ENCODE measurements at places on chromosomes 12 and 14.

GRCh38 chr12:98179151-98179550 lies 336.2 kb upstream of the TMPO start:
- DNase-seq = no peak

DNA sequence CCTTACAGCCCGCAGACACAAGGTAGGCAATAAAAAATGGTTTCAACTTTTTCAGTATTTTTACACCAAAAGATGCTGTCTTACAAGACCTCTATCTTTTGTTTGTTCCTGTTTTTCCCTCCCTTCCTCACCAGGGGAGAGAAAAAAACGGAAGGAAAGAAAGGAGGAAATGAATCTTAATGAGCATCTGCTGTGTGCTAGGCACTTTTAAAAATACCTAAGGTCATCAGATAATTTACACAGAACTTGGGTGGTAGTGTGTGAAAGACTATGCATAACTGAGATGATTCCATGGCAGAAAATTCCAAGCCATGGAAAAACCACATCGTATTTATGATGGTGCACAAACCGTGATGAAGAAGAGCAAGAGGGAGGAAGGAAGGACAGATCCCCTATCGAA lies 121.2 kb downstream of the DIP2B start:
- no peak for DNase-seq

- DNase-seq = no peak
Measured at GRCh38 chr14:102523569-102524450, 14.2 kb upstream of the ANKRD9 start.

DNA sequence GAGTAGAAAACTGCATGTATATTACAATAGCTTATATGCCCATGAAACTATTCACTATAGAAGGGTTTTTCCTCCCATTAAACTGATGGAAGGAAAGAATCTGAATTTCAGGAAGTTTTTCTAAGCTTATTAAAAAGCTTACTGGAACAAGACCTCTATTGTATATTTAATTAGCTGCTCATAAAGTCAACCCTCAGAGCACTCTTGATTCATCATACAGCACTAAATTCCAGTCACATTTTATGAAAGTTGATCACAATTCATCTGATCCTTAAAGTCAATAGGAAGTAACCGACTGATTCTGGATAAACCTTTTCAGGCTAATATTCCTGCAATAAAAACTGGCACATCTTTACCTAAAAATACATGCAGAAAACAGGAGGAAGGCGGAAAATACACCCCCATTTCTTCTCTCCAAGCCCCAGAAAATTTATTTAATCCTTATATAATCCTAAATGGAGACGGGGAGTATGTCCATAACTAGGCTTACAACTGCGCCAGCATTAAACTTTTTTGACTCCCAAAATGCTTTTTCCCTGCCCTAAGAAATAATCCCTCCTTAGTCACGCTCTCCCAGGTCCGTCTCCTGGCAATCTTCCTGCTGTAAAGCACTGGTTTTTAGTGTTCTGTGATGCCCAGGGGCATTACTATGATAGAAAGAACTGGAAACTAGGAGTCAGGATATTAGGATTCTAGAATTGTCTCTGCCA lies 35.3 kb downstream of the DICER1 start:
- no peak for DNase-seq

- DNase-seq = no peak
Measured at GRCh38 chr14:24247422-24247821, 5.0 kb upstream of the TINF2 start.

DNA sequence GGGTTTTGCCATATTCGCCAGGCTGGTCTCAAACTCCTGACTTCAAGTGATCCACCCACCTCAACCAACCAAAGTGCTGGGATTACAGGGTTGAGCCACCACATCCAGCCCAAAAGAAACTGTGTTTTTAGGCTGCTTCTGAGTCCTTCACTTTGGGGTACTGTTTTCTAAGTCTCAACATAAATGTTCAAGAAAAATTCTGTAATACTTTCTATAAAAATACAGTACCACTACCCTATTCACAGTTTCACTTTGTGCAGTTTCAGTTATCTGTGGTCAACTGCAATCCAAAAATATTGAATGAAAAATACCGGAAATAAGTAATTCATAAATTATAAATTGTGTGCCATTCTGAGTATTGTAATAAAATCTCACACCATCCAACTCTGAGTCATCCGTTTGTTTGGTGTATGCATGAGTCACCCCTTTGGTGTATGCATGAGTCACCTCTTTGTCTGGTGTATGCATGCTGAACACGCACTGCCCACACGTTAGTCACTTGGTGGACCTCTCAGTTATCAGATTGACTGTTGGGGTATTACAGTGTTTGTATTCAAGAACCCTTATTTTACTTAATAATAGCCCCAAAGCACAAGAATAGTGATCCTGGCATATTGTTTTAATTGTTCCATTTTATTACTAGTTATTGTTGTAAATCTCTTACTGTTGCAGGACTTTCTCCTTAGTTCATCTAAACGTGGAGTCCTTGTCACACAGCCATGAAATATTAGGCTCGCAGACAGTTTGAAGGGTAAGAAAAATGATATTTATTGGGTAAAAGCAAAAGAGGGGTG lies 190.2 kb downstream of the FSCB start:
- DNase-seq = no peak

DNA sequence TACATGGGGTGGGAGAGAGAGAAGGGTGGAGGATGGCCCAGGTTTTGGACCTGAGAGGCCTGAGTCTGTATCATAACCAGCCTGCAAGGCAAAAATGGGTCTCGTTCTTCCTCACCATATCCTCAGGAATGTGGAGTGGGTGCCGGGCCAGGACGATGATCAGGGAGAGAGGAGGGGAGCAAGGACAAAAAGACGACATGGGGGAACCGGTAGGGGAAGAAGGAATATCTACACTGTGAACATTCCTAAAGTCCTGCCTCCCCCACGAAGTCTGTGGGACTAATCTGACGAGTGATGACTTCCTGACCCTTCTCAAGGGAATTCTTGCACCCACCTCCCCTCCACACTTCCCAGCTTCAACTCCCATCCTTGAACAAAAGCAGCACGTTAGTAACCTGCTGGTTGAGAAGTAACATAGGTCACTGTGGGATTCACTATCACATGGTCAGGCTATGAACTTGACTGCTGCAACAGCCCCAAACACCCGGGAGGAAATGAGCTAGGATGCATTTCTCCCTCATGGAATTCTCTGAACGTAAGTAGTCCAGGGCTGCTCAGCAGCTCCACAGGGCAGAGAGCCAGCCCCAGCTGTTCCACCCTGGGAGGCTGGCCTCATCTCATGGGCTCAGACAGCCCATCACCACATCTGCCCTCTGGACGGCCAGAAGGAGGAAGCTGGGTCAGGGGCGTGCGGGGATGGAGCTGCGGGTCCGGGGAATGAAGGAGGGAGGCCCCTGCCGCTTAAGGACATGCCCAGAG lies 36.8 kb upstream of the VWF start:
- DNase-seq = no peak

- DNase-seq = no peak
Measured at GRCh38 chr14:102824832-102825231, 47.6 kb downstream of the TRAF3 start.

DNA sequence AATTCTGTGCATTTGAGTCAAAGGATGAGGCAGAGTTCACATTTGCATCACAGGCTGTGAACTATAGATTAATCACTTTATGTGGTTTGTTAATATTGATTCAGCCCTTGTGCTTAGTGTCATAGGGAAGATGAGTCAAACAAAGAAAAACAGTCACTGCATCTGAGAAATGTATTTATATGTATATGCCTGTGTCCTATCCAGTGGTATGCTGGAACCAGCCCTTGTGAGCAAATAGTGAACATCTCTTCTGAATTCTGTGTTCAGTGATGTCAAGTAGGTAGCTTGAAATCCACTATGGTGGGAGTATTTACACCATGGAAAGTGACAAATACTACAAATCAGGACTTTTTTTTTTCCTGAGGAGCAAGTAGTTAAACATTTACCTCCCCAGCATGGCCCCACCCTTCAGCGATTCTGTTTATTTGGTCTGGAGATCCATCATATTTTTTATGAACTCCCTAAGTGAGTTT lies 128.5 kb downstream of the HMGA2 start:
- no peak for DNase-seq

DNA sequence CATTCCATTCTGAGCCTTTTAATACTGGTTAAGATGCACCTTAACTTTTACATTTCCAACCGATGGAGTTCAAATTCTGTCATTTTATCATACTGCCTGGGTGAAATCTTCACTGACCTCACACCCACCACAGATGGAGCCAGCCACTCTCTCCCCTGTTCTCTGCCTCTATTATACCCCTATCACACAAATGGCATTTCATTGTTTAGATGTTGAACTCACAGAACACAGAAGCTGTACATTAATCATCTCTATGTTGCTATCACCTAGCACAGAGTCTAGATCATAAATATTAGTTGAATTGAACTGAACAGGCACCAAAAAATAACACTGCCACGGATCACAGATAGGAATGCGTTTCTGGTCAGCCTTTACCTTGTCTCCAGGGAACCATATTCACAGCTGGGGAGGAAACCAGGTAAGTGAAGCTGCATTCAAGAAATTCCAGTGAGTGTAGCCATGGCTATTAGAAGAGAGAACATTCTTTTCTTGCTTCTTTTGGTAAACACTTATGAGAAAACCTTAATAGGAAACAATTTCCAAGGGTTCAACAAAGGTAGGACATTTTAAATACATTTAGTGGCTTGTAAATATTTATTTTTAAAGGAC lies 194.9 kb upstream of the RMST start:
- no peak for DNase-seq

DNA sequence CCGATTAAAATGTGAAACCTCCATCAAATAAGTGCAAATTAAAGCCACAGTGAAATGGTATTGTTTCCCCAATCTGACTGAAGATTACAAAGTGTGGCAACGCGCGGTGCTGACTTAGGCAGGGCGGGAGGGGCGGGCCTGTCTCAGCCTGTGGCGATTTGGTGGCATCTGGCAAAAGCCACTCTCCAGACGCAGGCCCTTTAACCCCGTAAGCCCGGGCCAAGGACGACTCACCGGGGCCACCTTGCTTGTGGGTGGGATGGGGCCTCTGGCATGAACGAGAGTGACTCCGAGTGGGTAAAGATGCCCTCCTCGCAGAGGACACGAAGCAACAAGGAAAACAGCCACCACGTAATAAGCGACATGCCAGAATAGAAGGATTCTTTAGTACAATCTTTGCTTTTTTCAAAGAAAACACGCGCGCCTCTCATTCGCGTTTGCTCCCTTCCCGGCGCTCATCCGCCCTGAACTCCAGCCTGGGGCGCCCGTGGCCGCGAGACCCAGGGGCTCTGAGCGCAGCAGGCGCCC lies 815 bp downstream of the DEGS2 start:
- DNase-seq = no peak

DNA sequence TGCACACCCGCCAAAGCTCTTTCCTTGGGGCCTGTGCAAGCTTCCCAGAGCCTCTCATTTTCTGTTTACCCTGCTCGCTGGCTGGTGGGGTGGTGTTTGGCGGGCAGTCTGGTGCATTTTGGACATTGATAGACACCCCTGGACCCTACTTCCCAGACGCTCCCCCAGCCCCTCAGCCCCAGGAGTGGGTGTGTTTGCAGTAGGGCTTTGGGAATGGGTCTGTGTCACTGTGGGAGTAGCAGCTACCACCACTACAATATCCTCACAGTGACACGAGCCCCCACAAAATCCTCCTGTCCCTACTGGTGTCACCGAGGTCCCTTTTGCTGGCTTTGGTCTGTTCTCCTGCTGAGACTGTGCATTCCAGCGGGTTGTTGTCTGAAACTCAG lies 371.3 kb downstream of the TMEM121 start:
- no peak for DNase-seq

GRCh38 chr14:52000019-52000582 lies 10.8 kb downstream of the RTRAF start:
- no peak for DNase-seq
